Spleen (tissue), 13 donors: ENCODE measurements at places on chromosomes 3 and 15. TPM values are rescaled to one million over a fixed set of nuclear protein-coding genes. Genes with fewer than 3 reads are reported as not detected.

GRCh38 chr3:61793056-61793455 is 231.7 kb downstream of the PTPRG start:
- DNase-seq: no peak
- no peaks in the 10 kb centered on the region for H3K36me3 ChIP-seq
- no peaks in the 10 kb centered on the region for H3K27me3 ChIP-seq
- H3K4me3 ChIP-seq: no peak overlapping the region
- H3K27ac ChIP-seq: no peak overlapping the region

DNA sequence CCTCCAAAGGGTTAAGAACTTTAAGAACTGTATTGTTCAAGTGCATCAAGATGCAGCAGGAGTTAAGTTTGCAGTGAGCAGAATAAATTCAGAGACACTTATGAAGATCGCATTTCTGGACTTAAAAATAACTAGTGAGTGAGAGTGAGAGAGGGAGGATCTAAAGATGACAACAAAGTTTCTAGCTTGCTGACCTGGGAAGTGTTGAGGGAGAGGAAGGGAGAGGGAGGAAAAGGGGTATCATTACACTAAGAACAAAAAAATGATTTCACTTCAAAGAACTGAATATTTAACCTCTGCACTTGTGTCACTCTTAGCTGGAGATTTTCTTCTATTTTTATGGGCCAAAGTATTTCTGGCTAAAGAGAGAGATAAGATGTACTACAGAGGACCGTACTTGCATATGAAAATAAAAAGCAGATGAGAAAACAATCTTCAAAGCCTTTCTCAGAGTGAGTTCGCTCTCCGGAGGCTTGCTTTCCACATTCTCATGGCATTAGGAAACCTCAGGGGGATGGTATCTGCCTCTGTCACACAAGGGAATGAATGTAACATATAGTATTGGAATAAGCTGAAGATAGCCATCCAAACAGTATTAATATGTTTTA is 91.4 kb upstream of the TJP1 start:
- no peak overlapping the region for H3K4me3 ChIP-seq
- H3K36me3 ChIP-seq: no peaks in the 10 kb centered on the region
- no peaks in the 10 kb centered on the region for H3K4me1 ChIP-seq
- DNase-seq: no peak

GRCh38 chr15:48634893-48635292 is 10.6 kb downstream of the FBN1 start:
- H3K4me1 ChIP-seq: no peaks in the 10 kb centered on the region
- no peak for DNase-seq
- H3K4me3 ChIP-seq: no peak overlapping the region
- H3K27ac ChIP-seq: no peak overlapping the region
- no peaks in the 10 kb centered on the region for H3K27me3 ChIP-seq

BNC1 gene
- 0.30 TPM for total RNA-seq

MELTF gene
- 3.1 TPM for total RNA-seq
